ENCODE measurements at places on chromosomes 4 and X.
A peak's percentile ranks its signal among the peaks of the same experiment; 100 is the strongest.

DNA sequence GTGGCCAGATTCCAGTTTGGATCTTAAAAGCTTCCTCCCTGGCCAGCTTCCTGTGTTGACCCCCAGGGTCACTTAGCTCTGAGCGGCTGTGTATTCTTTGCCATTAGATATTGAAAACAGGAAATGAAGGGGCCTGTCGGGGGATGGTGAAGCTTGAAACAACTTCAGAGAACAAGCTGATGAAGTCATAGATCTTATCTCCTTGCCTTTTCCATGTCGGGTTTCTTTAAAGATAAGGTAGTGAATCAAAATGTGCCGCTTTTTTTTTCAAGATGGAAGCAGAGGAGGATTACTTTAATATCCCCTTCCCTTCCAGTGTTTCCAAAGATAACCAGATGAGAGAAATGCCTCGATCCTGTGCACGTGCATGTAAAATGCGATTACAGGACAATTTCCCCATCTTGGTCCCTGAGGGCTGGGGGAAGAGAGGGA is 508.5 kb downstream of the MID1IP1 start:
- peak; percentile 73 for DNase-seq

- no peak for DNase-seq
Measured at GRCh38 chr4:177032341-177032740, 239.6 kb upstream of the VEGFC start.

GRCh38 chrX:23864742-23865326 is 42.9 kb downstream of the APOO start:
- no peak for DNase-seq

GRCh38 chr4:3387943-3388361 is 53.8 kb upstream of the HGFAC start:
- no peak for DNase-seq

GRCh38 chr4:83605744-83606172 is 69.8 kb downstream of the GPAT3 start:
- no peak for DNase-seq

DNA sequence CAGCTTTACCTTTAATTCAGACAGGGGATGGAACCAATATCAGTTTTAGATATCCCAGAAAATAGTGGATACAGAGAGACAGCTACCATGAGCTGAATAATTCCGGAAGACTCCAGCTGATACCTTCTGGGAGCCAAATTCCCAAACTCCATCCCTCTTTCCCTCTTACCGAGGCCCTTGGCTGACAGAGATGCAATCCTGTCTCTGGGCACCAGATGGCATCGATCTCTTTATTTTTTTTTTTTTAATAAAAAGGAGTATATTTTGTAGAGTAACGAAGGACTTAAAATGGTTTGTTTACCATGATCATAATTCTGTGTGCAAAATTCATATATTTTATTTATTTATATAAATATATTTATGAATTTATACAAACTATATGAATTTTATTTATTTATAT is 31.0 kb downstream of the RAB40A start:
- no peak for DNase-seq

- peak; percentile 36 for DNase-seq
Measured at GRCh38 chr4:146520896-146521540, 722 bp downstream of the SLC10A7 start.

DNA sequence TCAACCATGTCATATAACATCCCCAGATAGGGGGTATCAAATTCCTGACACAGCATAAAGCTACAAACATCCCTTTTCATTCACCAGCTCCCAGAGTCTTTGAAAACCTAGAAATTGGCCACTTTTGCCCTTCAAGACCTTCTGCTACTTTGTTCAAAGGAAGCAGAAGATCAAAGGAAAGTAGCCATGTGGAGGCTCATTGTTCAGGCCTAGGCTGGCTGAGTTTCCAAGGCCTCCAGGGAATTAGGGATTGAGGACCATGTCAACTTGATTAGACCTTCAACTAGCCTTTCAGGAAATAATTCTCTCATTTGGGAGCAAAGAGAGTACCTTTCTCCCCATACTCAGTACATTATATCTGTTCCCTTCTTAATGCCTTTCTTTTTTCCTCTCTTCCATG is 66.8 kb upstream of the ATXN3L start:
- no peak for DNase-seq

GRCh38 chr4:53321984-53322289 is 43.9 kb downstream of the SCFD2 start:
- no peak for DNase-seq

DNA sequence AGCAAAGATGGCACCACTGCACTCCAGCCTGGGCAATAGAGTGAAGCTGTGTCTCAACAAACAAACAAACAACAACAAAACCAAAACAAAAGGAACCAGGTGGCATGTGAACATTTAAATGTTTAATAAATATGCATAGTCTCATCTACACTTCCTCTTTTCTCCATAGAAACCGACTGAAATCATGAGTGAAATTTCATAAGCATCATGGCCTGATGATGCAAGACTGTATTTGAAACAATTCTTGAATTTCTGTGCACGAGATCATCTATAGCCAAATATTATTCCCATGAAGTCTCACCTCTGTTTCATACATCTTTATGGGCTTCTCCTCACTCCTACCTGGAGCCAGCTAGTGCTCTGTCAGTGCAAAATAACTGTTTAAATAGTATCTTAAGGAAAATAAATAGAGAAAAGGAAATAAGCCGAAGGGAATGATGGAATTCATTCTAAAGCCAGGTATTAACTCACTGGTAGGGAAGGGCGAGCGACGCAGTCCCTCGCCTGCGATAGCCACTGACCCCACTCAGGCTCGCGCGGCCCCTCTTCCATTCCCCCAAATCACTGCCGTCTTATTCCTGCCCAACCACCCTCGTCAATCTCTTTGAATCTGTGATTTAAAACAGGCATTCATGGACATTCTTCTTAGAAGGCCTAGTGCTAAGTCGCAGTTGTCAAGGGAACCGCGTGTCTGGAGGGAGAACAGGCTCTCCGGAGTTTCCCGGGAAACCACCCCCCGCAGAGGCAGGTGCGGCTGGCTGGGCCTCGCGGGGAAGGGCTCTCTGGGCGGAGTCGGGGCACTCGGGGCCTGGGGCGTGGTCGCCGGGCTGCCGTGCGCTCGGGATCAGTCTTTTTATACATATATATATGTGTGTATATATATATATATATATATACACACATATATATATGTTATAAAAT is 52.4 kb upstream of the TRIM2 start:
- DNase-seq = peak; percentile 75

DNA sequence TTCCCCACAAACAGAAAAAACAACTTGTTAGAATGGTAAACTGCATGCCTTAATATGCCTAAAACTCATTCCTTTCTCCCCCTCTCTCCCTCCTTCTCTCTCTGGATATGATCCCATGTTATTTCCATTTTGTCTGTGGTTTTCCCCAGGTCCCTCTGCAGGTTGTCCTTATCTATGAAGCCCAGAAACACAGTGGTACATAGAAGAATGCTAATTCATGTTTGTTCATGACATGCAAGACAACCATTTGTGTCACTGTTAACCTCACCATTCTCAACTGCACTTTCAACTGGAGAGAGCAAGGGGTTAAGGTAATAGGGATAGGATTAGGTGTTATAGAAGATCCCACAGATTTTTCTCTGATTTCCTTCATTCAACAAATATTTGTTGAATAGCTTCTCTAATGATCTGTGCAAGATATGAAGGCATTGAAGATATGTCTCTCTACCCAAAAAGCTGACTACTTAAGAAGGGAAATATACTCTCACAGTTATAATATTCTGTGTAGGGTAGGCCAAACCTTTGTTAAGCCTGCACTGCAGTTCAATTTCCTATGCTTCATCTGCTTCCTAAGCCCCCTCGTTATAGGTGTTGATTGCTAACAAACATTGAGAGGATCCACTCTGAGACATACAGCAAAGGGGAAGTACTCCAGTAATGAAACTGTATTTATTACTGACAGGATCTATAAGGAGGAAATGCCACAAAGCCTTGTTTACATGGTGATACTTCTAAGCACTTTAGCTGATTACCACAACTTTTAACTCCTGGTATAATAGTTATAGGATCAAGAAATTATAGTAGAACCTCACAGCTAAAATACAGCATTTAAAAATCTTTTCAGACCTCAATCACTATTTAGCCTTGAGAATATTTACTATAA is 96.1 kb downstream of the FRYL start:
- DNase-seq = peak; percentile 37

DNA sequence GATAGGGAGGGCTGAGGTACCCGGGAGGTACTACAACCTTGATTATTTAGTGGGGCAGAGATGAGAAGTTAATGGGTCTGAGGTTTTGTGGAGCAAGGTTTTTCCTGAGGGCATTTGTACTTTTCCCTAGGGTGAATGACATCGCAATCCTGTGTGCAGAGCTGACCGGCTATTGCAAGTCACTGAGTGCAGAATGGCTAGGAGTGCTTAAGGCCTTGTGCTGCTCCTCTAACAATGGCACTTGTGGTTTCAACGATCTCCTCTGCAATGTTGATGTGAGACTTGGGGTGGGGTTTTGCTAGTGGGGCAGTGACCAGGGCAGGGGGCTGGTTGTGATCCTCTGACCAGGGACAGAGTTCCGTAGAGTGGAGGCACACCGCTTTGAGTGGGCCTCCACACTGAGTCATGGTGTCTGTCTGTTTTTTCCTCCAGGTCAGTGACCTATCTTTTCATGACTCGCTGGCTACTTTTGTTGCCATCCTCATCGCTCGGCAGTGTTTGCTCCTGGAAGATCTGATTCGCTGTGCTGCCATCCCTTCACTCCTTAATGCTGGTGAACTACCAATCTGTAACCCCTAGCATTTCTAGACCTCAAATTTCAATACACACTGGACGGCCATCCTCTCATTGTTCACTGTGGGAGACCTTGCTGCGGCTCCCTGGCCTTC is 9.9 kb downstream of the MED12 start:
- DNase-seq = no peak

DNA sequence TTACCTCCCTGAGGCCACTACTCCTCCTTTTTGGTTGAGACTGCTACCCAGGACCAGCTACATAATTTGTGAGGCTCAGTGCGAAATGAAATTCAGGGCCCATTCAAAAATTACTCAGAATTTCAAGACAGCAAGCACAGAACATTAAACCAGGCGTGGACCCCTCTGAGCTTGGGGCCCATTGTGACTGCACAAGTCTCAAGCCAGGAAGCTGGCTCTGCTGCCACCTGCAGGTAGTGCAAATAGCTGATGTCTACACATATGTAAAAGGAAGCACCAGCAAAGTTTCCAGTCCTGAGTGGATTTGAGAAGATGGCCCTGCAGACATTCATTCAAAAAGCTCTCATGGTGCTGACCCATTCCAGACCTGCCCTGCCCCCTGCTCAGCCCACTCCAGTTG is 213.4 kb upstream of the LNX1 start:
- peak; percentile 53 for DNase-seq

- no peak for DNase-seq
Measured at GRCh38 chr4:182413550-182413949, 170.3 kb downstream of the TENM3 start.

DNA sequence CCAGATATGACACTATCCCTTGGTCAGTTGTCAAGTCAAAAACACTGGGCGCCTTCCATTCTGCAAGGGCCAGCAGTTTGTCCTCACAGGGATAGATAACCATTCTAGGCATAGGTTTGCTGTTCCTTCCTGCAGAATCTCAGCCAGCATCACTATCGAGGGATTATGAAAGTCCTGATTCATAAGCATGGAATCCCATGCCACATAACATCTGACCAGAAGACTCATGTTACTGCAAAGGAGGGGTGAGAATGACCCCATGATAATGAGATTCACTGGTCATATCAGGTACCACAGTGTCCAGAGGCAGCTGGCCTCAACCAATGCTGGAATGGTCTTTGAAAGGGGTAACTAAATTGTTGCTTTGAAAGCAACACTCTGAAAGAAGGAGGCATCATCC is 84.7 kb downstream of the OTC start:
- DNase-seq = no peak

DNA sequence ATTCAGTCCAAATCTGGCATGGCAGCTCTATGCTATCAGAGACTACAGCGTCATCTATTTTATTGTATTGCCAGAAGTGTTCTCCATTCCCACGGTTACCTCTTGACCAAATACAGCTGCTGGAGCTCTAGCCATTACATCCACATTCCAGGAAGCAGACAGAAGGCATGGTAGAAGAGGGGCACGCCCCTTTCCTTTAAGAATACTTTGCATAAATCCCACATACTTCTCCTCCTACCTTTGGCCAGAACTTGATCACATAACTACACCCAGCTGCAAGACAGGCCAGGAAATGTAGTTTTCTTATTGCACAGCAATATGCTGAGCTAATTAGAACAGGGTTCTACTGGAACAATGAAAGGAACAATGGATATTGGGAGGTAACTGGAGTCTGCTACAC is 14.9 kb downstream of the SLC9A7 start:
- no peak for DNase-seq

DNA sequence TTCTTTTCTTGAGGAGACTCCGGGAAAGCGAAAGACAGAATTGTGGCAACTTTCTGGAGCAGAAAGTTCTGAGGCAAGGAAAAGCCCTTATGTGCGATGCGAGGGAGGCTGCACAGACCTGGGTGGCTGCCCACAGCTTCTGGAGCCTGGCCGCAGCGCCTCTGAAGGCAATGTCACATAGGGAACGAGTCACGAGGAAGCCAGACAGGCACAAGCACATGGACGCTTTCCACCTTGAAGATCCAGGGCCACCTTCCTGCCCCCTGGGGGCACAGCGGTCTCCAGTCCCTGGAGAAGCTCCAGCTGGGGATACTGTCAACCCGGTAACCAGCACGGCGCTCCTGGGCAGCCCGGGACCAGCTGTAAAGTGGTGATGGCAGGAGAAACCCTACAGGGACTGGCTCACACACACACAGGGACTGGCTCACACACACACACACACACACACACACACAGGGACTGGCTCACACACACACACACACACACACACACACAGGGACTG is 69.8 kb downstream of the MTNR1A start:
- DNase-seq = no peak

GRCh38 chrX:103399744-103400143 is 23.4 kb downstream of the BEX3 start:
- DNase-seq = no peak

- no peak for DNase-seq
Measured at GRCh38 chrX:74218895-74219294, 85.1 kb upstream of the ZCCHC13 start.

DNA sequence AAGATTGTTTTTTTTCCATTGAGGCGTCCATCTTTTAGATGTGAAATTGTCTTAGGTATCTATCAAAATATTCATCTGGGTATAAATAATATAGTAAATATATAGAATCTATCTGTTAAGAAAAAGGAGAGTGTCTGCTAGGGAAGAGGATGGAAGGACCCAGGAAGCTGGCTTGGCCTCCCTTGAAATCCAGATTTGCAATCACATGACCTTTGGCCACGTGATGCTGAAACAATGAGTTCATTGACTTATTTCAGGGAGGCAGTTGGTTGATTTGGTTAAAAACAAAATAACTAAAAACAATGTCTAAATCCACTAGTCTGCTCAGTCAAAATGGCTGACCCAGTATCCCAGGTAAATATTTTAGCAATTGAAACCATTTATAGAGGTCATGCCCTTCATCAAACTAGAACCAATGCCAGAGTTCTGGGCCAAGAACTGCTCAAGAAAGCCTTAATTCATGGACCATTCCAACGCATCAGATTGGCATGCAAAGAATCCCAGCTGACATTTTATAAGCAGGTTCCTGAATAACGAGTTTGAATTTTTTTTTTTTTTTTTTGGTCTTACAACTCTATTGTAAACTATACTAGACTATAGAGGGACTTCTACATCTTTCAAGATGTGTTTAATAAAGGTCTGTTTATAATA is 172.7 kb downstream of the MID1 start:
- DNase-seq = no peak

- DNase-seq = no peak
Measured at GRCh38 chr4:188722911-188723310, 583.7 kb downstream of the TRIML1 start.

- DNase-seq = no peak
Measured at GRCh38 chrX:44433556-44433955, 90.1 kb upstream of the EFHC2 start.
